ENCODE measurements at places on chromosomes 11 and 22.

DNA sequence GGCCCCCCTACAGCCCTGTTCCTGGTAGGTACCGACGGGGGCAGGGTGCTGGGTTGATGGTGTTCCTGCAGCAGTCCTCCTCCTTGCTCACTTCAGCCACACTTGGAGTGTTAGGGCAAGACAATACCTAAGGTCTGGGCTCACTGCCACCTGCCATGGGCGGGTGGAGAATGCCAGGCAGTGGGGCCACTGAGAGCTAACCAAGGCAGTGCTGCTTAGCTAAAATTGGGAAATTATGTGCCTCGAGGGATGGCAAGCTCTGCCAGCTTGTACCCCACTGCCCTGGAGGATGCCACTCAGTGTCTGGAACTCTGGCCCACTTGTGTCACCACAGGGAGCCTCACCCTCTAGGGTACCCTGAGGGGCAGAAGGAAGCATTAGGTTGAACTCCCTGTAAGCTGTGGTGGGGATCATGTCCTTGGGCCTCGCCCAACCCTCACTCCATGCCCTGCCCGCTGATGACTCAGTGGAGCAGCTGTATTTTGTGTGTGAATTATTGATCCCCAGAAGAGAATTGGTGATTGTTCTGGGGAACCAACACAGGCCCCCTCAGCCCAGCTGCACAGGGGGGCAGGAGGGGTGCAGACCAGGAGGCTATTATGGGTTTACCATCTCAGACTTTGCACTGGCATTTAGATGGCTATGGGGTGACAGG lies 17.7 kb downstream of the PHLDB1 start:
- no peak overlapping the region for H3K27ac ChIP-seq
- peaks cover 29% of the 10 kb centered on the region for H3K27me3 ChIP-seq
- no peak overlapping the region for H3K4me3 ChIP-seq

DNA sequence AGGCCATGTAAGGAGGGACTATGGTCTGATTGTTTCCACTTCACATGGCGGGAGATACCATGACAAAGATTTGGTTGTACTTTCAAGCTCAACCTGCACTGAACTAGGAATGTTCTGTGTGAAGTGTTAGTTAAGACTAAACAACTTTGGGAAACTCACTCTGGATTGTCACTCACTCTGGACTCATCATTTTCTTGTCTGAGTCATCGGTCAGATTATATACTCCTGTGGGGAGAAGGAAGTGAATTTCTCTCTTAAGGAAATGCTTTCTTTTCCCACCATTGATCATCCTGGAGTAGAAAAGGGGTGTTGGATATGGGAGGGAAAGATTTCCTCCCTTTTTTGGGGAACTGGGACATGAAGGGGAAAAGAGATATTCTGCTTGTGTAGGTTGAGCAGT lies 26.9 kb upstream of the CAT start:
- DNase-seq, result no peak
- H3K36me3 ChIP-seq, result no peaks in the 10 kb centered on the region
- H3K4me3 ChIP-seq, result no peak overlapping the region
- H3K27me3 ChIP-seq, result peaks cover 65% of the 10 kb centered on the region
- H3K27ac ChIP-seq, result no peak overlapping the region

DNA sequence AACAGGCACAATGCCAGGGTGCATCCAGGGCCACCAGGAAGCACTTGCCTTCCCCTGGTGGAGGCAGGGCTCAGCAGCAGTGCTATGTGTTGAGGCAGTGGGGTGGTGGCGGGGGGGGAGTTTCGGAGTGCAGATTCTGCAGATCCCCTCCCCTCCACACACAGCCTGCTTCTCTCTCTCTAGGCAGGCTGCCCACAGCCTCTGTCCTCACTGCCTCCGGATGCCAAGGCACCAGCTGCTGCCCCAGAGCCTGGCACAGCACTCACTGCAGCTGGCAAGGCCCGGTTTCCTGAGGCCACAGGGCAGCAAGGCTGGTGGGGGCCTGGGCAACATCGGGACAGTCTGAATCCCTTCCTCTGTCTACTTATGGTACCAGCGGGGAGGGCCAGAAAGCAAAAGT lies 35.8 kb downstream of the NRXN2 start:
- no peak overlapping the region for H3K27ac ChIP-seq
- no peak for DNase-seq
- no peaks in the 10 kb centered on the region for H3K36me3 ChIP-seq
- peaks cover 11% of the 10 kb centered on the region for H3K4me1 ChIP-seq

DNA sequence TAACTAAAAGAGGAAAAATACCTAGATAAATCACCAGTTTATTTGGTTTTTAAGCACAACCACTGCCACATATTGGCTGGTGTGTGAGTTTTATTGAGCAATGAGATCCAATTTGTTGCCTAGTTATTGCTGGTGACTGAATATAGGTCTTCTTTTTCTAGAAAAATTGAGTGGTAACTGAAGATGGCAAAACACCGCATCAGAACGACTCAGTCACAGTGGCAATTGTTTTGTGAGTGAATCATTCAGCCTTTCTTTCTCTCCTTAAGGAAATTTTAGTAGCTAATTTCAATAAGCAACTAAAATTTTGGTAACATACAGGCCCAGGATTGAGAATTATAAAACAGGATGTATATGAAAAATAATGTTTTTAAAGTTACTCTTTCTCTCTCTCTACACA lies 533.0 kb downstream of the KCNA4 start:
- DNase-seq, result no peak
- H3K4me3 ChIP-seq, result no peak overlapping the region
- no peaks in the 10 kb centered on the region for H3K27me3 ChIP-seq
- H3K4me1 ChIP-seq, result no peaks in the 10 kb centered on the region
- H3K36me3 ChIP-seq, result no peaks in the 10 kb centered on the region

DNA sequence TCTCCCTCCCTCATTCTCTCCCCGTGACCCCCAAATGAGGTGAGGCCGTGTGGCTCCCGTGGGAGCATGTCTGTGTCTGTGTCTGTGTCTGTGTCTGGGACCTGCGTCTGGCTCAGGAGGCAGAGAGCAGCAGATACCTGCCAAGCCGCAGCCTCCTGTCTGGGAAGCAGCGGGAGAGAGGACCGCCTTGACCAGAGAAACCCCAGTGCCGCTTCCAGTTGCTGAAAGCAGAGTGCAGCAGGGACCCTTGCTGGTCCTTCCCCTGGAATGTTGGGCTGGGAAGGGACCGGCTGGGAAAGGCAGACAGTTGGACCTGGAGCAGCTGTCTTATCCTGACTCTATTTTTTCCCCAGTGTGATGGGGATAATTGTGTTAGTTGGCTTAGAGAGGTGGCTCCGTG lies 525 bp downstream of the CSDC2 start:
- no peaks in the 10 kb centered on the region for H3K4me1 ChIP-seq
- H3K27ac ChIP-seq, result no peak overlapping the region
- no peak overlapping the region for H3K4me3 ChIP-seq
- H3K36me3 ChIP-seq, result no peaks in the 10 kb centered on the region
- no peak for DNase-seq

GRCh38 chr11:3139086-3139440 lies 26.0 kb downstream of the OSBPL5 start:
- no peaks in the 10 kb centered on the region for H3K27me3 ChIP-seq
- no peak for DNase-seq
- H3K36me3 ChIP-seq, result peaks cover 1% of the 10 kb centered on the region
- no peak overlapping the region for H3K27ac ChIP-seq
- no peak overlapping the region for H3K4me3 ChIP-seq

- H3K36me3 ChIP-seq, result peaks cover 4% of the 10 kb centered on the region
- peaks cover 7% of the 10 kb centered on the region for H3K4me1 ChIP-seq
- peaks cover 57% of the 10 kb centered on the region for H3K27me3 ChIP-seq
- no peak overlapping the region for H3K27ac ChIP-seq
Measured at GRCh38 chr22:50171319-50171964, 911 bp downstream of the PANX2 start.

- no peaks in the 10 kb centered on the region for H3K27me3 ChIP-seq
- H3K36me3 ChIP-seq, result peaks cover 7% of the 10 kb centered on the region
- peak overlapping the region; percentile 53 for H3K4me3 ChIP-seq
- H3K27ac ChIP-seq, result peak overlapping the region; percentile 86
- H3K4me1 ChIP-seq, result peaks cover 58% of the 10 kb centered on the region
Measured at GRCh38 chr11:117818041-117818873, 6.3 kb downstream of the FXYD2 start.

DNA sequence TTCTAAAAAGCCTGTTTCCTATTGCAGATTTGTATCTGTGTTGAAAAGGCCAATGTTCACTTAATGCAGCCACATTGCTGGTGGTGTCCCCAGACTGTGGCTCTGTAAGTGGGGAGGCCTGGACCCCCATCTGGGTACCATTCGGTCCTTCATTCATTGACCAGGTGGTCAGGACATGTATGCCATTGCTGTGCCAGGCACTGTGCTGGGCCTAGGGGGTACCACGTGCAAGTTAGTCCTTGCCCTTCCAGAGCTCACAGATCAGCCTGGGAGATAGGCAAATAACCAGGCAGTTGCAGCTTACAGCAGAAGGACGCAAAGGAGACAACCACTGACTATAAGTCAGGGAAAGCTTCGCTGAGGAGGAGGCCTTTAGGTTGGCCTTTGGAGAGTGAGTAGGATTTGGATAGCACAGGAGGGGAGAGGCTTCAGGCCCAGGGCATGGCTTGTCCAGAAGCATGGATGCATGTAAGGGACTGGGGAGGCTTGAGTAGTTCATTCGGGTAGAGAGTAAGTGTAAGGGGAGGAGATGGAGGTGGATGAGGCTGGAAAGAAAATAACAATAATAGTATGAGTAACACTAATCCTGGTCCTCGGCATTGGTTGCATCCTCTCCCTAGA lies 5.0 kb downstream of the PRDM11 start:
- no peak overlapping the region for H3K4me3 ChIP-seq
- H3K27me3 ChIP-seq, result no peaks in the 10 kb centered on the region

GRCh38 chr11:69377029-69377952 lies 83.3 kb downstream of the MYEOV start:
- peaks cover 9% of the 10 kb centered on the region for H3K27me3 ChIP-seq
- H3K4me3 ChIP-seq, result no peak overlapping the region
- no peaks in the 10 kb centered on the region for H3K36me3 ChIP-seq
- H3K27ac ChIP-seq, result no peak overlapping the region

DNA sequence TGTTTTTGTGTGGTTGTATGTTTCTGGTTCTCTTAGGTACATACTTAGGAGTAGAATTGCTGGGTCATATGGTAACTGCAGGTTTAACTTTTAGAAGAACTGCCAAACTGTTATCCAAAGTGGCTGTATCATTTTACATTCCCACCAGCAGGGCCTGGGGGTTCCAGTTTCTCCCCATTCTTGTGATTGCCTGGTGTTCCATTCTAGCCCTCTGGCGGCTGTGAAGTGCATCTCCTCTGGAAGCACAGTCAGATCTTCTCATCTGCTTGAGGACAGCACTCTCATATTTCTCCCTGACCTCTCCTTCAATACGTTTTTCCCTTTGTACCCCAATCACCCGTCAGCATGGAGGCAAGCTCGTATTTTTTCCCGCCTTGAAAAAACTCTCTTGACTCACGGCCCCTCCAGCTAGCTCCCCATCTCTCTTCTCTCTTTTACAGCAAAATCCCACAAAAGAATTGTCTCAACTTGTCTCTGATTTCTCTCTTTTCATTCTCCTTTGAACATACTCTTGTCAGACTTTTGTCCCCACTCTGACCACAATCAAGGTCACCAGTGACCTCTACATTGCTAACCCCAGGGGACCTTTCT lies 56.8 kb upstream of the THY1 start:
- peaks cover 51% of the 10 kb centered on the region for H3K27me3 ChIP-seq
- H3K27ac ChIP-seq, result no peak overlapping the region
- DNase-seq, result no peak
- no peak overlapping the region for H3K4me3 ChIP-seq
- no peaks in the 10 kb centered on the region for H3K4me1 ChIP-seq
- H3K36me3 ChIP-seq, result no peaks in the 10 kb centered on the region

DNA sequence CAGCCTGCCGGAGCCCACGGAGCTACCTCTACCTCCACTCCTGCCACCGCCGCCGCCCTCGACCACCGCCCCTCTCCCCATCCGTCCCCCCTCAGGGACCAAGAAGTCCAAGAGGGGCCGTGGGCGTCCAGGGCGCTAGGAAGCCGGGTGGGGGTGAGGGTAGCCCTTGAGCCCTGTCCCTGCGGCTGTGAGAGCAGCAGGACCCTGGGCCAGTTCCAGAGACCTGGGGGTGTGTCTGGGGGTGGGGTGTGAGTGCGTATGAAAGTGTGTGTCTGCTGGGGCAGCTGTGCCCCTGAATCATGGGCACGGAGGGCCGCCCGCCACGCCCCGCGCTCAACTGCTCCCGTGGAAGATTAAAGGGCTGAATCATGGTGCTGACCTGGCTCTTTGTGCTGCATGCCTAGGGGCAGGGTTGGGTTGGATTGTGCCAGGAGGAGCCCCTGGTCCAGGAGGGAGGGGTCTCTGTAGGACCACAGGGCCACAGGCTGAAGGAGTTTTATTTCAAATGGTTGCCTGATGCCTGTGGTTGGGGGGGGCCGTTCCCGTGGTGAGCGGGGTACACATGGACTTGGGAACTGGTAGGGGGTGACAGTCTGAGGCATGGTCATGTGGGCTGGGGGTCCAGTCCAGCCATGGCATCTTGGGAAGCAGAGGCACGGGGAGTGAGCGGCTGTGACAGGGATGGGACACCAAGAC lies 2.3 kb downstream of the PTPRCAP start:
- no peaks in the 10 kb centered on the region for H3K27me3 ChIP-seq
- no peak for DNase-seq
- peak overlapping the region; percentile 96 for H3K4me3 ChIP-seq
- H3K27ac ChIP-seq, result peak overlapping the region; percentile 97

GRCh38 chr11:10490398-10491241 lies 35.6 kb downstream of the AMPD3 start:
- no peak overlapping the region for H3K4me3 ChIP-seq
- peak overlapping the region; percentile 64 for H3K27ac ChIP-seq
- DNase-seq, result no peak
- peaks cover 17% of the 10 kb centered on the region for H3K36me3 ChIP-seq
- no peaks in the 10 kb centered on the region for H3K27me3 ChIP-seq
- H3K4me1 ChIP-seq, result peaks cover 23% of the 10 kb centered on the region

DNA sequence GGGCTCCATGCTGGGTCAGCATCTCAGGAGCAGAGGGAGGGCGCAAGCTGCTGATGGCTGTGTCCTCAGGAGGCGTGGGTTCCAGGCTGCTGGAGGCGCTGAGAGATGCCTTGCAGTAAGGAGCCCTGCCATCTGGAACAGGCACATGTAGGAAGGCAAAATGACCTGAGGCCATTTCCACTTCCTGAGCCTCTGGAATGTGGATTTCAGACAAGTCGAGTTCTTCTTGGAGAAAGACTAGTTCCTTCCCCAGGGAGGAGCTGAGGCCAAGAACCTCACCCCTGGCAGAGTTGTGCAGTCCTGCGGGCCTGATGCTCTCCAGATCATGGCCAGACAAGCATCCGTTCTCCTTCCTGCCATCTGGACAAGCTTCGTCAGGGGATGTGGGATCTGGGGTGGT lies 19.3 kb downstream of the HPS4 start:
- peaks cover 35% of the 10 kb centered on the region for H3K36me3 ChIP-seq
- DNase-seq, result no peak
- no peaks in the 10 kb centered on the region for H3K27me3 ChIP-seq
- no peaks in the 10 kb centered on the region for H3K4me1 ChIP-seq
- H3K4me3 ChIP-seq, result no peak overlapping the region

DNA sequence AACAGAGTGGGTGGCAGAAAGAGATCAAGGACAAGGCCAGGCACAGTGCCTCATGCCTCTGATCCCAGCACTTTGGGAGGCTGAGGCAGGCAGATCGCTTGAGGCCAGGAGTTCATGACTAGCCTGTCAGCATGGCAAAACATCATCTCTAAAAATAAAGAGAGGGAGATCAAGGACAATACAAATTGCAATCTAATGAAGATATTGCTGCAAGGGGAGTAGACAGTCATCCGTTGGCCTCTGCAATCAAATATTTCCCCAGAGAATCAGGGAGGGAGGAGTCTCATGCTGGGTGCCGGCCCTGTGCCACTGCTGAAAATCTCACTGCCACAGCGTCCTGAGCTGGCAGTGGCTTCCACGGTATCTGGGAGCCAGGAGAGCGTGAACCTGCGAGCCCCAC lies 19.4 kb upstream of the IL17RA start:
- DNase-seq, result no peak
- no peak overlapping the region for H3K4me3 ChIP-seq
- H3K4me1 ChIP-seq, result no peaks in the 10 kb centered on the region
- no peak overlapping the region for H3K27ac ChIP-seq
- peaks cover 3% of the 10 kb centered on the region for H3K36me3 ChIP-seq

All from central memory CD8-positive, alpha-beta T cell (primary cell).